ENCODE measurements at places on chromosomes 2 and 18.

GRCh38 chr18:27712066-27712465 lies 464.9 kb downstream of the CDH2 start:
- no peak for DNase-seq

- DNase-seq, result no peak
Observed at GRCh38 chr2:74507926-74508520, 528 bp upstream of the PCGF1 start.

- no peak for DNase-seq
Observed at GRCh38 chr2:36339607-36340218, 15.9 kb upstream of the CRIM1 start.

DNA sequence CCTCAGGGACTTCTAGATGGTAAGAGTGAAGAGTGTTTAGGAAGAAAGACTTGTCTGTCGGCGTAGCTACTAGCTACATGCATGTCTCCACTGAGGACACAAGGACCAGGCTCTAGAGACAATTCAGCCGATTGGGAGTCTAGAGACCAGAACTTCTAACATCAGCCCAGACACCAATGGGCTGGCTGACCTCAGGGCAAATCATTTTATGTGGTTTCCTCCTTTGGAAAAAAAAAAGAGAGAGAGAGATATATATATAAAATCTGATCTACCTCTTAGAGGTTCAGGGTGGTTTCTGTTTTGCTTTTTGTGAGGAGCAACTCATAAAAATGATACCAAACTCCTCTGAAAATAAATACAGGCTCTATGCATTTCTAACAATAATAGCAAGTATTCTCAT lies 212.8 kb downstream of the BCL2 start:
- no peak for DNase-seq

DNA sequence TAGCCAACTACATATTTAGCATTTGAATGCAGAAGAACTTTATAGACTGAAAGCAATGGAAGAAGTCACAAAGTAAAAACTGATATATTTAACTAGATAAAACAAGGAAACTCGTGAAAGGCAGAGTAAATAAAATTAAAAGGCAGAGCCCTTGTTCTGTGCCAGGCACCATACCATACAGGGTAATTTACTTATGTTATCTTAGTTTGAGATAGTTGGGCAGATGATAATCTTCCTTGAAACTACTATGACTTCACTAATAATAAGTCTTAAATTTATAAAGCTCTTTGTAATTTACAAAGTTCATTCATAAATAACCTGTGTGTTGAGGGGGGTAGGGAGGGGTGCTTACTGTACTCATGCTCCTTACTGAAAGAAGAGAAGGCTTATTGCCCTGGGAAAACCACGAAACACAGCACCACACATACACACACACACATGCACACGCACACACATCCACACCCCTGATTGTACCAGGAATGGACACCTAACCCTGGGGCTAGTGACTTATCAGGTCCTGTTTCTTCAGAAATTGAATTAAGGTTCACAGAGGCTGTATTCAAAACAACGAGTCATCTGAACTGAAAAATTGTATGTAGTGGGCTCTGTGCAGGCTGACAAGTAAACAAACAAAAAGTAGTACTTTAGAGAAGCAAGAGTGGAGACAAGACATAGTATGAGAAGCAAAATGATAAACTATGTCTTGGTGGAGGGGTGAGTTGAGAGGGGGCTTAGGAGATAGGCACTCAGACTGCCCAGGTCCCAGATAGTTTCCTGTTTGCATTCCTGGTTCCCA lies 38.1 kb downstream of the AGFG1 start:
- DNase-seq, result no peak

- no peak for DNase-seq
Observed at GRCh38 chr2:160505256-160505655, 11.6 kb upstream of the RBMS1 start.

- DNase-seq, result no peak
Observed at GRCh38 chr2:215888680-215889079, 124.7 kb downstream of the MREG start.

DNA sequence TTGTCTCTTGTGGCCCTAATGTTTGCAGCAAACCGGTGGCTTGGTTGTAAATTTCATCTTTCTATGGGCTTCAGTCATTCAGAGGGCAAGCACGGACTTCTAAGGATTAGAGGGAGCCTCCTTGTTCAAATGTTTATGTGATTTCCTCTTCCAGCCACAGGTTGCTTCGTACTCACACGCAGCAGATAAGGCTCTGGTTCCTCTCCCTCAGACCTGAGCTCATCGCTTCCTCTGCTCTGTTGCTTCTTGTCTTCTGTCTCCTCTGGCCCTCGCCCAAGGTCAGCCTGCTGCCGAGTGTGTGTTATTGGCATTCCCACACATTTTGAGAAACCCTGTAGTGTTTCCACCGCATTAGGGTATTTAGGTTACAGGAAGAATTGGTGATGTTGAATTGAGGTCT lies 44.0 kb downstream of the MYL12B start:
- DNase-seq, result no peak

- DNase-seq, result no peak
Observed at GRCh38 chr2:136248242-136248641, 130.3 kb upstream of the CXCR4 start.

GRCh38 chr2:220334871-220335590 lies 707.6 kb downstream of the SLC4A3 start:
- no peak for DNase-seq

DNA sequence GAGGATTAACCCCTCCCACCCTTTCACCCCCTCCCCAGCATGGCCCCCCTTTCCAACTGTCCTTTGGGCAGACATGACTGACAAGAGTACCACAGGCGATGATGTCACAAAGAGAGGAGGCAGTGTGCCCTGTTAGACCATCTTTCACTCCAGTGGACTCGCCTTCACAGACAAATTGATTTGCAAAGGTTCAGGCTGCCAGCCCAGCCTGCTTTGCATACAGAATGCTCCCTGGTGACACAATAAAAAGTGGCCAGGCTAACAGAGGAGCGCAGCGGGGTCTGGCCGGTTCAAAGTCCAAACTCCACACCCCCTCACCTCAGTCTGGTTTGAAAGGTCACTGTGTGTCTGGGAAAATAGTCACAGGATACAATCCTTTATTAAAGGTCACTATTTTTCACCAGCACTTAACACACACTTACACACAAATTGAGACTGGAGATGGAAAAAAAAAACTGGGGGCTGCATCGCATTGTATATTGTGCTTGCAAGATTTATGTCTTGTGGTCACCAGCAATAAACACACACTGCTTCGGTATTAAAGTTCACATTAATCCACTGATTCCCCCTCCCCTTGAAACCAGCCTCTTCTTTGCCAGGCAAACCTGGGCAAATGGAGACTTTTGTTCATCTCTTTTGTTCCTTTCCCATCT lies 236.9 kb downstream of the BCL11A start:
- peak; percentile 15 for DNase-seq

GRCh38 chr2:197369933-197370320 lies 59.3 kb upstream of the ANKRD44 start:
- DNase-seq, result no peak

- no peak for DNase-seq
Observed at GRCh38 chr18:32258558-32259204, 68.8 kb downstream of the MEP1B start.

DNA sequence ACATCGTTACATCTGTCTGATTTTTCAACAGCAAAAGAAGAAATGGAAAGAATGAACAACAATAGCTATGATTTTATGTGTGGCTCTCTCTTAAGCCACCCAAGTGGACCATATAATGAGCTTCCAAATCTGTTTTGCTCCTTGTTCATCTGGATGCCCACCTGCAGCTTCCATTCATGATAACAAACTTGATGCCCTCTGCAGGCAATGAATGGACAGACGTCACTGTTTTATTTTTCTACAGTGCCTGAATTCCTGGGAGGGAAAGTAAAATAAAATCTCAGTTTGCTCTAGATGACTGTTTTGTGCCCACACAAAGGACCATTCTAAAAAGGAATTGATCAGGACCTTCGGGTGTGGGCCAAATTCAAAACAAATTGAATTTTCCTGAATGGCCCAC lies 5.0 kb downstream of the MREG start:
- DNase-seq, result no peak

- DNase-seq, result no peak
Observed at GRCh38 chr18:75223687-75224347, 13.2 kb downstream of the TSHZ1 start.

GRCh38 chr18:32373995-32374394 lies 96.7 kb downstream of the GAREM1 start:
- DNase-seq, result no peak

DNA sequence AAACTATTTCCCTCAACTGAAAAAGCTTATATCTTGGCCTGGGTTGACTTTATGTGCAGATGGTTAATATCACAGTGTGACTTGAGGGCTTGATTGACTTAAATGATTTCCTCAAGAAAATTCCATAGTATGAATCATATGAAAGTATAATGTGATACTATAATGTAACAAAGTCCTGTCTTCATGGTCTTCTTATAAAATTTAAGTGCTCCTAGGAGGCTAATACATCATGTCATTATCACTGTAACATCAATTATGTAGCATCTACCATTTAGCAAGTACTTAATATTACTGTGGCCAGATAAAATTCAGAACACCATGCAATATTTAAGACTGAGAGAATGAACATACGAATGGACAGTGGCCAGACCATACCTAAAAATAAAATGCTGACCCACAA lies 276.1 kb downstream of the RIT2 start:
- DNase-seq, result no peak

- no peak for DNase-seq
Observed at GRCh38 chr2:154142480-154142879, 270.8 kb downstream of the GALNT13 start.

DNA sequence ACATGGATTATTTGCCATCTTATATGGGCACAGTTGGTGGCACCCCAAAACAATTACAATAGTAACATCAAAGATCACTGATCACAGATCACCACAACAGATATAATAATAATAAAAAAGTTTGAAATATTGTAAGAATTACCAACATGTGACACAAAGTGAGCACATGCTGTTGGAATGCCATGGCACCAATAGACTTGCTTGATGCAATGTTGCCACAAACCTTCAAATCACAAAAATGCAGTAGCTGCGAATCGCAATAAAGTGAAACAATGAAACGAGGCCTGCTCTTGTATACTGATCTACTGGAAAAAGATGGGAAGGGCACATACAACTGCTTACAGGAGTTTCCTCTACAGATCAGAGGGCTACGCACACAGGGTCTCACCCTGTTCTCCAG lies 32.2 kb upstream of the AMMECR1L start:
- DNase-seq, result no peak

DNA sequence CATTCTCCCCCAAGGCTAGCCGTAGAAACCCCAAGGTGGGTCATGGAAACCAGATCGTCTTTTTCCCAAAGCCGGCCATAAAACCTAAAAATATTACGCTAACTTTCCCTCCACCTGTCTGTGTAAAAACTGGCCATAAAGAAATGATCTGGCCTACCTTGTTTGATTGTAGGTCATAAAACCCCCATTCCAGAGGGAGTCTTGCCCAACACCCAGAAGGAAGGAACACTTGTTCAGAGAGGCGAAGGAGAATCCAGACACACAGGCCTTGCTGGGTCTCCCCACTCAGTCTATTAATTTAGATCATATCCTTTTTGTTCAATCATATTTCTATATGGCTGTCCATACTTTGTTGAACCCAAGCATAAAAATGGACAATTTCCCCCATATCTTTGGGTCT lies 344.7 kb downstream of the HRH4 start:
- no peak for DNase-seq

DNA sequence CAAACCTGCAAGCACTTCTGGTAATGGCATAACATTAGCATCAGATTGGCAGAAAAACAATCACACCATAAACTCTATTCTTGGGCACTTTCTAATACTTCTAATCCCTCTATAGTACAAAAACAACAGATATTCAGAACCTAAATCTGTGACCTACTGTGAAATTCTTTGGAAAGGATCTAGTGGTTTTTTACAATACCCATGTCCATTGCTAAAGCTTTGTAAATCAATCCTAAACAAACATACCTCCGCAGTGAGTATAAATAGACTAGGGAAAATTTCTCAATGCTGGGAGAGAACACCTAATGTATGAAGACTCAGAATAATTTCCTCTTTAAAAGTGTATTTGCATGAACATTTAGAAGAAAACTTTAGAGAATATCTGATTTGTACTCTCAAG lies 1098.5 kb upstream of the DDX18 start:
- DNase-seq, result no peak

GRCh38 chr2:36287363-36288275 lies 68.0 kb upstream of the CRIM1 start:
- no peak for DNase-seq

DNA sequence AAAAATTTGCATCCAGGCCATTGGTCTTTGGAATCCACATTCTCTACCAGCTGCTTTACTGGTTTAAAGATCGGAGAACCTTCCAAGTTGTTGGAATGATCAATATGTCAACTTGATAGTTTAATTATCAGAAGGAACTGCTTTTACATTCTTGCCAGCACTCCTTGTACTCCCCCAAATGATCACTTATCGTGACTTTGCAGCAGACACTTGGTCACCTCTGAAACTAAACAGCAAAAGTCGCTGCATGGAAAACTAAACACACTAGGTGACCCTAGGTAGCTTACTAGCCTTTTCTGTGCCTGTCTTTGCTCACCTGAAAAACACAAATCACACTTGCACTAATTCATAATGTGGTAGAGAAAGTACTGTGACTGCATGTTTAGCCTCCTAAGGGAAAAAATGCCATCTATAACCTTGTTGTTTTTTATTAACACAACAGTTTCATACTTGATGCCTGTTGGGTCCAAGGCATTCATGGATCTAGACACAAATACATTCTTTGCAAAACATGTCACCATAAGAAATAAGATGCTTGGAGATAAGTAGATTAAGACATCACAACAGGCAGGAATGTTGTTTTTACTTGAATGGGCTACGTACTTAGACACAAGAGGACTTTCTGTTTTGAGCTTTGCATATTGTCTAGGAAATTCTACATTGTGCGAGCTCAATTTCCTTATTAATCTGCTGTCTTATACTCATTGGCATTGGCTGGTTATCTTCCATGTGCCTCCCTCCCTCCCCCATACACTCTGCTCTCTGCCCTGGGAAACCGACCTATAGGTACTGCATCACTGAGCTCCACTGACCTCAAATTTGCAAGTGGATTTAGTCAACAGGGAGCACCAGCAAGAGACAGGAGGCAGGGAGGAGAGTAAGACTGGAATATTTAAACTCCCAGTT lies 219.1 kb upstream of the STK17B start:
- no peak for DNase-seq

GRCh38 chr2:217616936-217617335 lies 385.9 kb downstream of the TNS1 start:
- no peak for DNase-seq

- DNase-seq, result no peak
Observed at GRCh38 chr2:20208476-20208859, 16.5 kb downstream of the SDC1 start.

GRCh38 chr2:216298719-216299495 lies 73.4 kb downstream of the MARCHF4 start:
- DNase-seq, result no peak

GRCh38 chr18:68841301-68841700 lies 43.4 kb downstream of the CCDC102B start:
- no peak for DNase-seq

GRCh38 chr2:85302121-85302520 lies 25.7 kb downstream of the TGOLN2 start:
- no peak for DNase-seq

- no peak for DNase-seq
Observed at GRCh38 chr2:39175026-39175812, 54.4 kb upstream of the SOS1 start.

All from naive B cell (primary cell).